ENCODE measurements at places on chromosomes 7 and 10.

DNA sequence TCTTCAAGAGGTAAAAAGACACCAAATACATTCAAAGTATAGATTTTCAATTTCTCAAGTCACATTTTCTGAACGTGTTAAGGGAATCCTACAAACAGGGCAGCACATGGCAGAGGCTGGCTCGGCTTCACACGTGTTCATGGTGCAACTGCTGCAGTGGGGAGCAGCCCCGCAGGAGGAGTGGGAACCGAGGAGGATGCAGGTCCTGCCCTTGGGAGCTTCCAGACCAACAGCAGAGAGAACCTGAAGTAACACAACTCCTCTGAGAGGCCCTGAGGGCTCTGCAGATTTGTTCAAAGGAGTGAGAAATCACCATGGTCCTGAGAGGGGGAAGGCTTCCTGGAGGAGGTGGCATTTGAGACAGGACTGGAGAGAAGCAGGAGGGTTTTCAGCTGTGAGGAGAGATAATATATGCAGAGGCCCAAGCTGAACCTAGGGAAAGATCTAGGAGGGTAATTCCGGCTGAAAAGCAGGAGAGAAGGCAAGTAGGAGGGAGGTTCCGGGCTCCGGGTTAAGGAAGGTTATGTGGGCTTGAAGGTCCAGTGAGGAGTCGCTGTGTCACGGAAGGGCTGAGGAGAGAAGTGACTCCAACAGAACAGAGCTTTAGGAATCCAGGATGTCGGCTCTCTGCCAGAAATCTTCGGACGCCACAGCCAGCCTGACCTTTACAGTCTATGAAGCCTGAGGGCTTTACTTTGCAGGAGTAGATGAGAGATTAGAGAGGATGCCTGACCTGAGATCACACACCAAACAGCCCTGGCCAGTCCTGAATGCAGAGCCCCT lies 77.5 kb downstream of the GPR26 start:
- no peak for DNase-seq

DNA sequence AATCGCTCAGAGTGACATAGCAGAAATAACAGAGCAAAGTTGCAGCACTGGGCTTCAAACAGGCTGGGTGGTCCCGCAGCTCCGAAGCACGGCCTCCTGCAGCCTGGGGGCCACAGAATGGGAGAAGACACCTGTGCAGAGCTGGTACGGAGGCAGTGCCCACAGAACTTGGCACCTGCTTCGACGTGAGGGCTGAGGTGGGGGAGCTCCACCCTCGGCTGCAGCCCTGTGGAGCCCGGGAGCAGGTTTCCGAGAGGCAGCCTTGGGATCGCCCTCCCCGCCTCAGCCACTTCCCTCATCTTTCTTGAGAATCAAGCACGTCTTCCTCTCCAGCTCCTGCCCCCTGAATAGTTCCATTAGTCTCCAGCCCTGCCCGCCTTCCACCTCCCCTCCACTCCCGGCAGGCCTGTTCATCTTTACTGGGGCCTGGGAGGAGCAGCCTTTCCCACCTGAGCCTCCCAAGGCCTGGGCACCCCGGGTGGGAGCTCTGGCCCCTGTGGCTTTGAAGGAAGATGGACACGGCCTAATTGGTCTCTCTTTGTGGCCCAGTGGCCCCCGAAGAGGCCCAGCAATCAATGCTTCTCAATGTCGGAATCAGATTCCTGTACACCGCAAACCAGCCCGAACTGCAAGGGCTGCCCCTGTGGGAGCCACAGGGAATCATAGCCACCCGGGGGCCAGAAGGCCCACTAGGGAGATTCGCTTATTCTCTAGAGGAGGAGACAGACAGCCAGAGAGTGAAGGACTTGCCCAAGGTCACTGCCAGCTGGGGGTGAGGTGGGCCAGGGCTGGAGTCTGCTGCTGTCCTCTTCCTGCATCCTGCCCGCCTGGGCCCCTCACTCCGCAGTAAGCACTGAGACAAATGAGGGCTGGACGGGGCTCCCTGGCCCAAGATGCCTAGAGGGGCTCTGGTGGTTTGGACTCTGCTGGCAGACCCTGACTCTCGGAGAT lies 17.0 kb upstream of the PCBD1 start:
- no peak for DNase-seq

GRCh38 chr7:5693529-5693928 lies 87.9 kb downstream of the RNF216 start:
- no peak for DNase-seq

- DNase-seq = no peak
These were observed 110.2 kb upstream of the LRGUK start for GRCh38 chr7:134016942-134017303.

- no peak for DNase-seq
These were observed 691.3 kb downstream of the KCNMA1 start for GRCh38 chr10:76946270-76946669.

DNA sequence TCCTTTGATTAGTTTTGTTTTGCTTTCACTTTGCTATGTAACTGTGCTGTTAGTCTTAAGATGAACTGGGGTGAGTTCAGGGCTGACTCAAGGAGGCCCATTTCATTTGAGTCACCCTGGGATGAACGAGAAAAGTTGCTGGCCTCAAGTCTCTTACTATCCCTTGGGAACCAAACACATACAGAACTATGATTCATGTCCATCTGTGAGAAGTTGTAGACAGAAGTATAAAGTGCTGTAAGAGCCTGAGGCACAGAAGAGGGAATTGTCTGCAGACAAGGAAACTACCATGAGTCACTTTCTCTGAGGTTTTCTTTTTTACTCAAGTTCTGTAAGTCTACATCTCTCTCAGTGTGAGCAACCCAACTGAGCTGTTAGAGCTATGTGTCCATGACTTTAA lies 179.8 kb upstream of the CSTF2T start:
- DNase-seq = no peak

DNA sequence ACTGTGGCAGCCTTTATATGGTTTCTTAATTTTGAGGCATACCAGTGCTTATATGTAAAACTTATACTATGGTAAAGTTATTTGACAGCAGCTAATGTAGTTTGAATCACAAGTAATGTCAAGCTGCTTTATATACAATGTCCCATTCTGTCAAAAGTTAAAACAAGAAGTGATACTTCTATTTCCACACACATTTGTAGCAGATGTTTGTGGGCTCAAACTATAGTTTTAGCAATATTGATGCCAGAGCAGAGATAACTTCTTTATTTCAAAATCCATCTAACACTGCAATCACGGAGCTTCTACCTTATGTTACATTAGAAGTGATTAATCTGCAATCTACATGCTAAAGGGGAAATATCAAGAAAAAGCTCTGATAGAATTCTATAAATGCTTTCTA lies 149.6 kb downstream of the ADK start:
- no peak for DNase-seq

DNA sequence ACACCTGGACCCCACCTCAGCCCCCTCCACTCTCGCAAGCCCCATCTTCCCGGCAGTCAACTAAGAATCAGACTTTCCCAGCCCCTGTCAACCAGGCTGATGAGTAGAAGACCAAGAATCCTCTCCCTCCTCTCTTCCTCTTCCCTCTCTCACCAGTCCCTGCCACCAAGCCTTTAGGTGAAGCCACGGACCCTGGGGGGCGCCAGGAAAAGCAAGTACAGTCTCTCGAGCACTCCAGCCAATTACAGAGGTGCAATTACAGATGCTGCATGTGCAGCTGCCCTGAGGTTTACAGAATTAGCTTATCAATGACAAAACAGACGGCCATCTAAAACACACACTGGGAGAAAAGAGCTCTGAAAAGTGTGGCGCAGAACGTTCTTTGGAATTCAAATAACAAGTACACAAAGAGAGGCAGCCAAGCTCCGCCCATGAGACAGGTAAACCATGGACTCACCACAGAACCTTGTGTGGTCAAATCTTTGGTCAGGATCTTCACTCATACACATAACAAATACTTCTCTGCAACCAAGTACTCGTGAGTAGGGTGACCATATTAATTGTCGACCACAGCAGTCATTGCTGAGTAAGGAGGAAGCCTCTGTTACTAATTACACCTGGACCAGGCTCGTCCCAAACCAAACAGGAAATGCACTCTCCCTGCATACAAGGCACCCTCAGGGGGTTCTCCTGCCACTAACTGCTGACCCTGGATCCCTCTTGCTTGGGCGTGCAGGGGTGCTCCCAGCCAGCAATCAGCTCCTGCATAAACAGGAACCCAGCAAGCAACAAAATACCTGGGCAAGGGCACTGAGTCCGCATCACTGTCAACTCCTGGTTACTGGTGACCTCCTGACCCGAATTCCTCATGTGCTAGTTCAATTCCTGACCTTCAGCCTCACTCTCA lies 189.2 kb downstream of the FAM107B start:
- DNase-seq = no peak

DNA sequence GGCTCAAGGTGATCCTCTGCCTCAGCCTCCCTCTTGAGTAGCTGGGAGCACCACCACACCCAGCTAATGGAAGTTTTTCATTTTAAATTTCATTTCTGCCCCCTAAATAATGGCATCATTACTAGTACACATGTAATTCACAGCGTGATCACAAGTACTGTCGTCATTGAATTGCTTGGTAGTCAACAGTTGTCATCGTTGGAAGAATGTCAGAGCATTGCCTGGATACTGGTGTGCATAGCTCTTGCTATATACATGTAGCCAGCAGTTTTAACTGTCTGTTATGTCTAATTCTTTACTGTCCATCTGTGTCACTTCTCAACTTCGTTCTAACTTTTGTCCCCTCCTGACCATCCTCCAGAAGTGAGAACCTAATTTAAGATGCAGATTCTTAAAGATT lies 62.1 kb downstream of the CRPPA start:
- DNase-seq = no peak

GRCh38 chr10:97427571-97428179 lies 1.7 kb downstream of the PGAM1 start:
- DNase-seq = no peak

Data from stimulated activated CD8-positive, alpha-beta memory T cell treated with anti-CD3 and anti-CD28 coated beads, Interleukin-15, amount 100 ng/mL, for 4 hours (primary cell).